ENCODE measurements at places on chromosomes 3 and 15.
A peak's percentile ranks its signal among the peaks of the same experiment; 100 is the strongest.

DNA sequence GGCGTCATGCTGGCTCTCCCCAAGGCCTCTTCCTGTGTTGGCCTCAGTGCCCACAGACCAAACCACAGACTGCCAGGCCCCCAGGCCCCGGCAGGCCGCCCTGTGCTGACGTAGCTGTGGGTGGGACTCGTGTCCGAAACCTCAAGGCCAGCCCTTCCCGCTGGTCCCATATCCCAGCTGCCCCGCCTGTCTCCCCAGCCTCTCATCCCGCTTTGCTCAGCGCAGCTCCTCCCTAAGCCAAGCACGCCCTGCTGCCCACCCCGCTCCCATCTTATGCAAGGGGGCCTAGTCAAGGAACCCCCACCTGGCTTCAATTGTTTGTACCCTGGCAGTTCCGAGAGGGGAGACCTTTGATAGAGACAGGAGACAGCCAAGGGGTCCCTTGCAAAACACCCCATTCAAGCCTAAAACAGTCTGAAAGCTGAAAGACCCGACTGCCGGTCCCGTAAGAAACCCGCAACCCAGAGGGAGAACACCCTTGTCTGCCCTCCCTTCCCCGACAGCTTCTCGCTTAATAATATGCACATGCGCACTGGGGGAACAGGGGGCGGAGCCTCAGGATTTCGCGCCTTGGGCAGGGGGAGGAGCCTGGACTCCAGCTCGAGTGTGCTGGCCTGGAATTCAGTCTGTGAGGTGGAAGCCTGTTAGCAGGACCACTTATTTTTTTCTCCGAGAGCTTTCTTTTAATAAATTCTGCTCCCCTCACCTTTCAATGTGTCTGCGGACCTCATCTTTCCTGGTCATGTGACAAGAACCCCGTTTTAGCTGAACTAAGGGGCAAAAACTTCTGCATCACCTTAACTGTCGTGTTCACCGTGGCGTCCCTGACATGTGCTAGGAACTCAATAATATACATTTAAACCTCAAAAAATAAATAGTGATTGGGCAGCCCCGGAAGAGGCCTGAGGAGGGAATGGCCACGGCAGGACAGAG lies 17.2 kb downstream of the TNFAIP8L3 start:
- DNase-seq, result peak; percentile 90

DNA sequence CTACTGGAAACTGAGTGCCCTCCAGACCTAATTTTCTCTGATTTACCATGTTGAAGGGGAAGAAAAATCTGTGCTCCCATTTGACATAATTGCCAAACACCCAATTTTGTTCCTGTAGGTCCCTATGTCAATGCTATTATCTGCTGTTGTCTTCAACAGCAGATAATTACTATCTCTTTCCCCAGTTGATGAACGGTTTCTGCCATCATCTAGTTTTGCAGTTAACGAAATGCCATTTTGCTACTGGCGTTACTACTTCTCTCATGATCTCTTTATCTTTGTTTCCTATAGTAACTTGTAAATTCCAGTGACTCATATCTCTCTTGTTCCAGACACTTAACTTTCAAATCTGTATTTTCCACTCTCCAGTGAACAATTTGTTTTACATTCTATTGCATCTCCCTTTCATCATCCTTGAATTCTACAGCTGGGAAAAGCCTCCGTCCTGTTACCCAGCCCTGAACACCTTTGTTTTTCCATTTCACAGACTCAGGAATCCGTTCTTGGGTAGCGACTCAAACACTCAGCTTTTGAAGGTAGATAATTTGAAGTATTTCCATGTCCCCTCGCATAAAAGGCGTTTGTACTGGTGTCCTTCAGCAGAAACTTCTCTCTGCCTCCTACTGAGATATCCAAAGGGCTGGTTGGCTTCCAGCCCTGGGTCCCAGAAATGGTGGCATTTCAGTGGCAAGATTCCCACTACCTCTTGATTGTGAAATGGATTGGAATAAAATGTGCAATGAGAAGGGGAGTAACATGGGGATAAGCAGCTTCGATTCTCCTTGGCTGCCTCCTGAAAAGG lies 111.7 kb downstream of the FOXB1 start:
- no peak for DNase-seq

DNA sequence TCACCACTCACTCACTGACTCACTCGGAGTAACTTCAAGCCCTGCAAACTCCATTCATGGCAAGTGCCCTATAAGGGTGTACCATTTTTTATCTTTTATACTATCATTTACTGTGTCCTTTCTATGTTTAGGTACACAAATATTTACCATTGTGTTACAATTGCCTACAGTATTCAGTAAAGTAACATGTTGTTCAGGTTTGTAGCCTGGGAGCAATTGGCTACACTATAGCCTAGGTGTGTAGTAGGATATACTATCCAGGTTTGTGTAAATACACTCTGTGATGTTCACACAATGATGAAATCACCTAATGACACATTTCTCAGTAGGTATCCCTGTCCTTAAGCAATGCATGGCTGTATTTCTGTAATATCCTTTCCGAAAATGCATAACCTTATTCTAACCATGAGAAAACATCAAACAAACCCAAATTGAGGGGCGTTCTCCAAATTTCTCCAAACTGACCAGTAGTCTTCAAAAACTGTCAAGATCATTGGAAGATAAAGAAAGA lies 17.9 kb upstream of the CNOT10 start:
- DNase-seq, result no peak

DNA sequence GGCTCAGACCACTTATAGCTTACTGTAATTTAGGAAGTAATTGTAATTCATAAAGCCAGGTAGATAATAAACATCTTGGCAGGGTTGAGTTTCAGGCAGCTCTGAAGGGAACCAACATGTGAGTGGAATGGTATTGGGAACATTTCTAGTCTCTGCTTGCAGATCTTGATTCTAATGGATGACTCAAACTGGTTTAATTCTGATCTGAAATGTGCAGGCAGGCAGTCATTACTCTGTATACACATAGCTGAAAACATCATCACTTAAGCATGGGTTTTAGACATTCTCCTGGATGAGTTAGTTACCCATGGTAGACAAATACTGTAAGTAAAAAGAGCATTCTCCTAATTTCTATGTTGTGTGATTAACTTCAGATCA lies 317.0 kb upstream of the TPRG1 start:
- DNase-seq, result no peak

GRCh38 chr15:70741107-70741531 lies 22.2 kb downstream of the UACA start:
- peak; percentile 81 for DNase-seq

DNA sequence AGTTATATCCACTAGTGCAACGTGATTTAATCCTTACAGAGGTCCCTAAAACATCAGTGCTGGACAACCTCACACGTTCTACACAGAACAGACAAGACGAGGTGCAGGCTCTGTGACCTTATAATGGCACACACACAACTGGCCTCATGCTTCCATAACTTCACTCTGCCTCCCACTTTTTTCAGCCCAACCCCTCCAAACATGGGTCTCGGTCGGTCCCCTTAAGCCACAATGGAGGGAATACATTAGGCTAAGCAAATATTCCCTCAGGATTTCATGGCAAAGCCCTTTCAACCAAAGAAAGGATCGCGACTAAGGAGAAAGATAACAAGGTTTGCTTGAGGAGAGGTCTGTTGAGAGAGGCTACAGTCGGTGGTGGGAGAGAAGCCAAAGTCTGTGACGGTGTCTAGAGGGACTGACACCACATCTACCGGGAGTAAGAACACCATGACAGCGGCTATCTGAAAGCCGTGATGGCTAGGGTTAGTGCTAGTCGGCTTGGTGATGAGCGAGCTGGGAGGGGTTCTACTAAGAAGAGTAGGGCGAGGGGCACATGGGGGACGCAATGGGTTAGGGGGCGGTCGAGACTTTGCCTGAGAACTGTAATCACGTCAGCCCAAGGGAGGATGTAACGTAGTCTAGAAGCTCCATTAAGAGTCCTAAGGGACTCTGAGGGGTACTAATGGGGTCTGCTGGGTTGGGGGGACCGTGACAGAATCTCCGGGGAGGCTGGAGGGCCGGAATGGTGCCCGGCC lies 1.0 kb downstream of the MYO9A start:
- DNase-seq, result peak; percentile 35

- no peak for DNase-seq
These were observed 190.1 kb downstream of the TBC1D5 start for GRCh38 chr3:17552351-17552750.

DNA sequence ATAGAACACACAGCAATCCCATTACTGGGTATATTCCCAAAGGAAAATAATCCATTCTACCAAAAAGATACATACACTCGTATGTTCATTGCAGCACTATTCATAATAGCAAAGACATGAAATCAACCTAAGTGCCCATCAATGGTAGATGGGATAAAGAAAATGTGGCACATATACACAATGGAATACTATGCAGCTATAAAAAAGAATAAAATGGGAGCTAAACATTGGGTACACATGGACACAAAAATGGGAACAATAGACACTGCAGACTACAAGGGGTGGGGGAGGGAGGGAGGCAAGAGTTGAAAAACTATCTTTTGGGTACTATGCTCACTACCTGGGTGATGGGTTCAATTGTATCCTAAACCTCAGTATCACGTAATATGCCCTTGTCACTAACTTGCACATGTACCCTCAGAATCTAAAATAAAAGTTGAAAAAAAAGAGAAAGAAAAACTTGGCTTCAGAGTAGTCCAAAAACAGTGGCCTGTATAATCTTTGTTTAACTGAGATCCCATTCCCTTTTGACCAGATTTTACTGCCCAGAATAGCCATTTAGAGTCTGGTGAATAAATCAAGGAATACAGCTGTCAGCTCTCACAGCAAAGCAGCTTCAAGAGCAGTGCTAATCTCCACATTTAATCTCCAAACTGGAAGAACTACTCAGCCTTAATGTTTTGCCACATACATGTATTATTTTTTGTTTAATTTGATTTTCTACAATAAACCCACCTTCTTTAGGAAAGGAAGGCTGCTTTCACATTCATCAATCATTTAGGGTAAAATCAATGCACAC lies 54.5 kb upstream of the XRN1 start:
- DNase-seq, result no peak

DNA sequence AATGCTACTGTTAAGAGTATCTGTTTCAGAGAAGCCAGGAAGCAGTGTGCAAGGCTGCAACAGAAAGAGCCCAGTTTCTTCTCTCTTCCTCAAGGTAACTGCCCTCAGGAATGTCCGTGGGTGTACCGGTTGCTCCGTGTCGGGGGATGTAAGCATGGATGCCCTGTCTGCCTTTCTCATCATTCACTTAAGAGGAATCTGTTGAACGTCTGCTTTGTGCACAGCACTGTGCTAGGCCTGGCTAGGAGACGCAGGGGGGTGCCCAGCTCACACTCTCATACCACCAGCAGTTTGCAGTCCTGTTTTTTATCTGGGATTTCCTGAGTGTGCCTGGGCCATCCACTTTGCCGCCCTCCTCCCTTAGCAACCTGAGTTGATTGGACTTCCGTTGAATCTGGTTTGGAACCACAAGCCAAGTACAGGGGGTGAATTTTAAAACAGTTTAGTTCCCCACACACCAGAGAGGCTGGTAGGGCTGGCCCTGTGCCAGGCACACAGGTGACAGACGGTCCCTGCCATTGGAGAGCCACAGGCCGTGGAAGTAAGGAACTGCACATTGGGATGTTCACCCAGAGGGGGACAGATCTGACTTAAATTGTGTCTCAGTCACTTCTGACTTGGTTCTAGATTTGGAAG lies 11.2 kb downstream of the BOC start:
- DNase-seq, result no peak

GRCh38 chr3:2511356-2511755 lies 412.7 kb downstream of the CNTN4 start:
- peak; percentile 22 for DNase-seq

DNA sequence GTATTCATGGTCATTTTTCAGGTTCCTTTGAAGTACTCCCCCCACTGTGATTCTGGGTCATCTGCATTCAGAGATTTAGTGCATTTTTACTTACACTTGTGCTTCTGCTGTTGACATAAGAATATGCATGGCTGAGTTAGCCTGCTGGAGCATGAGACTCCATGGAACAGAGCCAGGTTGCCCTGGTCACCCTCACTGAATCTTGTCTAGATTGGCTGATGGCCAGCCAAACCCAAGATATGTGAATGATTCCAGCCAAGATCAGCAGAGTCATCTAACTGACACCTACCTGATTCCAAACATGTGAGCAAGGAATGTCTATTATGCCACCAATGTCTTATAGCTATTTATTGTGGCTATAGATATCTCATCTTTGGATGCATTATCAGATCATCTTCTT lies 25.1 kb downstream of the DTWD1 start:
- no peak for DNase-seq

DNA sequence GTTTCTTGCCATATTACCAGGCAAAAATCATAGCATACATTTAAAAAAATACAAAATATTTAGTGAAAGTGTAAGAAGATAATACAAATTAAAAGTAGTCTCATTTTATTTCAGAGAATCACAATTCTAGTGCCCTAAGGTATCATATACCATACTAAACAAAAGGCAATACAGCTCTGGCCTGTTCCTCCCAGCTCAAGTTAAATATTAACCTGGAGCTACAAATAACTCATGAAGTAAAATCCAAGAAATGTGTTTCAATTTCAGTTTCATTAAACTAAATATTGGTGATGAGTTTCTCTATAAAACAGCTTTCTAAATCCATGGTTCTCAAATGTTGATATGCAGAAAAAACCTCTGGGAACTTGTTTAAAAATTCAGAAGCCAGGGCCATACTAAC lies 67.7 kb downstream of the INO80 start:
- DNase-seq, result no peak

DNA sequence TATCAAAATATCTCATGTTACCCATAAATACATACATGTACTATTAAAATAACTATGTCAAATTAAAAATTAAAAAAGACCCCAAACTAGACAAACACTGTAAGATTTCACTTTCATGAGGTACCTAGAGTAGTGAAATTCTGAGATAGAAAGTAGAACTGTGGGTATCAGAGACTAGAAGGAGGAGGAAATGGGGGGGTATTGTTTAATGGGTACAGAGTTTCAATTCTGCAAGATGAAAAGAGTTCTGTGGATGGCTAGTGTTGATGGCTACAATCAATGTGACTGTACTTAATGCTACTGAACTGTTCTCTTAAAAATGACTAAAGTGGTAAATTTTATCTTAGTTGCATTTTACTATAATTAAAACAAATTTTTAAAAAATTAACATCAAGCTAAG lies 36.6 kb downstream of the RFX7 start:
- DNase-seq, result no peak

DNA sequence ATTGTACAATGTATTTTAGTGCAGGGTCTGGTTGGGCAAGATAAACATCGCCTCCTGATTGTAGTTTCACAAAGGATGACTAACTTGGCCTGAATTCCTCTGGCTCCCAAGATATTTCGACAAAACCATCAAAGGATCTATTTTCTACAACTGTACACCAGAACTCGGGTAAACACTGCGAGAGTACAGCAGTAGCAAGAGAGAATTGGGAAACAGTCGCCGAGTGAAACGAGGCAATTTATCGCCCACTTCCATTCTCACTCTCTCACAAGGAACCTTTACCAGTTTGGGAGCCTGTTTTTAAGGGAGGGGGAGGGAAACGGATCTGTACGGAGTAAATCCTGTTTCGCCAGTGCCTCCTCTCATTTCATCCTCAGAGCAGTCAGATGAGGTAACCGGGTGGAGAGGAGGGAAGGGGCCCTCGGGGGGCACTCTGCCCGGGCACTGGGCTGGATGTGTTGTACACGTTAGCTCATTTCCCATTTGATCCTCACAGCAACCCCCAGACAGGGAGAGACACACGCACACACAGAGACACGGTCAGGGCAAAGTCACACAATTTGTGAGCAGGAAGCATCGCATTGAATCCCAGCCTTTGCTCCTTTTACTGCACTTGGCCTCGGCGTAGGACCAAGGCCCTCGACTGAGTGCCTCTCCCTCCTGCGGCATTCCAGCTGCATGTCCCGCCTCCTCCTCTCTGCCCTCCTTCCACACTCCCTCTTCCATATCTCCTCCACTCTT lies 120.1 kb downstream of the LIPC start:
- no peak for DNase-seq

- no peak for DNase-seq
These were observed 111.5 kb downstream of the SEMA5B start for GRCh38 chr3:122916084-122916483.

Data from upper lobe of left lung (tissue), 6 donors.